ENCODE measurements at places on chromosomes 12 and 14.

DNA sequence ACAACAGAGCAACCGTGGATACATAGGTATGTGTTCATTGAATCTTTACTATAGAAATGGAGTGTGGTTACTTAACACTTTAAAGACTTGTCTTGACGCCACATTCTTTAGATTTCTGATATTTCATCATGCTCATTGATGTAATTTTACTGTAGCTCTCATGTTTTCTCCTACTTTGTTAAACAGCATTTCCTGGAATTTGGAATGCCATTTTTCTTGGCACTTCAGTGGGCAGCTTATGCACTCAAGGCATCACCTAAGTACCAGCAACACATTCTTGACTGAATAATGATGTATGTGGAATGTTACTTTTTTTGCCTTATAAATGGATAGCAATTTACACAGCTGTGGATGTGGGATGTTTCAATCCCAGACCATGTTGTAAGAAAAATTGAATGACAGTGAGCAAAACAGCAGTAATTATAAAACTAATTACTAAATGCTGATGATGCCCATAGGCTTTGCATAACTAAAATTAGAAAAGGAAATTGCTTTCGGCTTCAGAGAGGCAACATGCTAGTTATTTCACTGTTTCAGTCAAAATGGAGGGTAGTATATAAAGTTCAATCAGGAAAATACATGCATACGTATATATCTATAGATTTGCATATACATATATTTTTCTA, 298.5 kb downstream of the NPAS3 start:
- DNase-seq, result no peak

DNA sequence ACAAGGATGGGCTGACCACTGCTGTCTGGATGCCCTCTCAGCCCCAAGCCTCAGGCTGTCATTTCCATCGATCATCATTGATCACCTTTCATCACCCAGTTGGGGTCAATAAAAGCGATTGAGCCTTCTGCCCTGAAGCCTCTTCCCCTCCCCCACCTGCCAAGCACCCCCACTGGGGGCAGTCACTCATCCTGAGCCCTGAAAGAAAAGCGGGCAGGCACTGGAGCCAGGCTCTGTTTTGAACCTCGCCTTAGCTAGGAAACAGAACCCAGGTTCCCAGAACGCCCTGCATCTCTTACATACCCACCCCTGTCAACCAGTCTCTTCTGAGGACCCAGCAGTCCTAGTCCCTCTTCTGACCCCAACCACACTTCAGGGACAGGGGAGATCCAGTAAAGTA, 5.8 kb downstream of the SMUG1 start:
- no peak for DNase-seq

DNA sequence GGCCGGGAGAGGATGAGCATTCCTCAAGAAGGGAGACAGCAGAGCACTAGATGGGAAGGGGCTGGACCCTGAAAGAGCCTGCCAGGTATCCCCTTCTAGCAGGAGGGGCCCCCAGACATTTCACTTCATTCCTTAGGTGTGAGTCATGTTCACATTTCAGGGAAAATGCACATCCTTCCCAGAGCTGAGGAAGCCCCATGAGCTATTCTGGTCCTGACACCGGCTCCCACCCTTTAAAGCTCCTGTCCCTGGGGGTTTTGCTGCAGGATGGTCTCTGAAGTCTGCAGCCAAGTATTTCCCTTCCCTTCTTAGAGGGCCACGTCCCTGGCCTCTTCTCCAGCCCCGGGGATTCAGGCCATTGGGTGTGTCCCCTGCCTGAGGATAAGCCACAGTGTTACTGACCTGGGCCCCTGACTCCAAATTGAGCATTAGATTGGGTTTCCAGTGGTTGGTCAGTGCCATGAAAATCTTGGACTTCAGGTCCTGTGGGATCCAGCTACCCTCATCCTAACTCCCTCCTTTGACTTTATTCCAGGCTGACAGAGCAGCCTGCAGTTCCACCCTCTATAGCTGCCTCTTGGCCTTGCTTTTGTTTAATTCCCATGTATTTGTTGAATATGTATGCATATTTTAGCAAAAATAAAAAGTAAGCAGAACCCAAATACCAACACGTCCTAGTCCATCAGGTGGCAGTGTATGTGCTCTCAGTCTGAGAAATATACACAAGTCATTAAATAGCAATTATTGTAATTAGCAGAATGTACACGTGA, 267.1 kb downstream of the CACNA1C start:
- peak; percentile 69 for DNase-seq

- no peak for DNase-seq
Measured at GRCh38 chr12:105445249-105445648, 114.8 kb downstream of the C12orf75 start.

DNA sequence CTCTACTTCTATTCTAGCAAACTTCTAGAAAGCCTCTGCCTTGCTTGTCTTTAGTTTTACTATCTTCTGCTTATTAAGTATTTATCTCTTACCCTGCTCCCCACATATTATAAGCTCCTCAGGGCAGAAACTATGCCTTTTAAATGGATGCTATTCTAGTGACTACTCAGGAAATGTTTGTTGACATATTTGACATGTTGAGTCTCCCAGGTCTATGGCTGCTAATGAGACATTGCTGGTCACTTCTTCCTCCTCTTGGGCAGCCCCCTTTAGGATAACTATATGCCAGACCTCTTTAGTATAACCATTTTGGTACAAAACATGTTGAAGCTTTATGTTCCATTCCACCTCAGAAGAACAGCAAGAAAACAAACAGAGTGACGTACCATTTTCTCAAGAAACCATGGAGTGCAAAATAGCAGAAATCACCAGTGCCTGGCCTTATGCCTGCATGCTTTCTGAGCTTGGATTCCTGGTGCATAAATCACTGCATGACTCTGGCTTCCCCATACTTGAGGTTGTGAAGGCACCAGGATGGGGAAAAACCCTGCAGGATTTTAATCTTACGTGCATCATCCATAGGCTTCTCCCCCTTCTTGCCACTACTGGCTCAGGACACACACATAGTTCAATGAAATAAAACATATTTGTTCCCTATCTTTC, 202.6 kb downstream of the TMX1 start:
- peak; percentile 82 for DNase-seq

GRCh38 chr12:45357539-45358417, 141.9 kb downstream of the ANO6 start:
- DNase-seq, result peak; percentile 38

- no peak for DNase-seq
Measured at GRCh38 chr12:39752482-39753137, 133.0 kb upstream of the ABCD2 start.

- peak; percentile 58 for DNase-seq
Measured at GRCh38 chr14:68952531-68953195, 26.4 kb downstream of the ACTN1 start.

DNA sequence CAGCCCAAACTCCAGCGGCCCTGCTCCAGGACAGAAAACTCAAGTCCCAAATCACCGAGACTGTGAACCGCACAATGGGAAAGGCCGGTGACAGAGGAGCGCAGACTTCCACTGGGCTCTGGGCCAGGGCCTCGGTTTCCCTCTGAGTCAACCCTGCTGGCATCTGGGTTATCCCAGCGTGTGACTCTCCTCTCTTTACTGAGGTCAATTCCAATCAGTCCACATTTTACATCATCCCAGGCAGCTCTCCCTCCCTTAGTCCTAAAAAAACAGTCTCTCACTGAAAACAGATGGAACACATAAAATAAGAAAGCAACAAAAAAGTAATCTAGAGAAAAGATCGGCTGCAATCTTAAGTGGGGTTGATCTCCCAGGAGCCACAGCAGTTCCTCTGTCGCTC, 36.9 kb downstream of the ITPK1 start:
- peak; percentile 87 for DNase-seq

DNA sequence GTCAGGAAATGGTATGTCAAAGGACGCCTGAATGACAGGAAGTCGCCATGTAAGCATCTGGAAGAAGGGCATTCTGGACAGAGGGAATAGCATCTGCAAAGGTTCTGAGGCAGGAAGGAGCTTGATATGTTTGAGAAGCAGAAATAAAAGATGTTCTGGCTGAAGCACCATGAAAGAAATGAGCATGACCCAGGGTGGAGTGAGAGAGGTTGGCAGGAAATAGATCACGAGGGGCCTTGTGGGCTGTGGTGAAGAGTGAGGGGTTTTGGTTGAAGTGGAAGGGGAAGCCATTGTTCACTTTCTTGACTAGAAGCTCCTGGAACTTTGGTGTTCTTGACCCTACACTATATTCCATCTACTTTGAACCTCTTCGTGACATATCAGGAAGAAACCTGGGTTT, 99.4 kb upstream of the PARP11 start:
- no peak for DNase-seq

DNA sequence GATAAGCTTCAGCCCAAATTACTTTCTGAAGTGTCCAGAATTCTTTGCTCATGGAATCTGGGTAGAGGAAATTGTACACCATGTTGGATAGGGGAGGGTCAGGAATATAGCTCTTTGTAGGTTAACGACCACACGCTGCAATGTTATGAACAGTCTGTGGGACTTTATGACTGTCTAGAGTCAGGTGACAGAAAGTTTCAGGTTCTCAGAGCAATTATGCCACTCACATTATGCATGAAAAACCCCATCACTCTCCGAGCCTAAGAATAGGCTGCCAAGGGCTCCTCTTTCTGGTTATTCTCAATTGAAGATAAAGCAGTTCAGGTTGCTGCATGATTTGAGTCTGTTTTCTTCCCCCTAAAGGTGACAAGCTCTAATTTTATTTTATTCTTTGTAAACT, 430.9 kb downstream of the ATP23 start:
- DNase-seq, result no peak

GRCh38 chr12:109455706-109456105, 21.4 kb downstream of the KCTD10 start:
- no peak for DNase-seq

DNA sequence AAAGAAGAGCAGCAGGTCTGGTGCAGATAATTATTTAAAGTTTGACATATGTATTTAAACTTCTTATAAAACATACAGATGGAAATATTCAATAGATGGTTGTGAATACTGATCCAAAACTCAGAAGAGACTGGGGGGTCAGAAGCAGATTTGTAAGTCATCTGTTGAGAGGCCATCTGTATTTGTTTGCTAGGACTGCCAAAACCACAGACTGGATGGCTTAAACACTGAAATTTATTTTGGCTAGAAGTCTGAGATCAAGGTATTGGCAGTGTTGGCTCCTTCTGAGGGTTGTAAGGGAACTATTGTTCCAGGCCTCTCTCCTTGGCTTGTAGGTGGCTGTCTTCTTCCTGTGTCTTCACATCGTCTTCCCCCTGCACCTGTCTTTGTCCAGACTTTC, 153.9 kb downstream of the LRRK2 start:
- DNase-seq, result no peak

- DNase-seq, result no peak
Measured at GRCh38 chr12:14802721-14803010, 612 bp downstream of the WBP11 start.

GRCh38 chr14:55661029-55661428, 81.0 kb downstream of the KTN1 start:
- no peak for DNase-seq

DNA sequence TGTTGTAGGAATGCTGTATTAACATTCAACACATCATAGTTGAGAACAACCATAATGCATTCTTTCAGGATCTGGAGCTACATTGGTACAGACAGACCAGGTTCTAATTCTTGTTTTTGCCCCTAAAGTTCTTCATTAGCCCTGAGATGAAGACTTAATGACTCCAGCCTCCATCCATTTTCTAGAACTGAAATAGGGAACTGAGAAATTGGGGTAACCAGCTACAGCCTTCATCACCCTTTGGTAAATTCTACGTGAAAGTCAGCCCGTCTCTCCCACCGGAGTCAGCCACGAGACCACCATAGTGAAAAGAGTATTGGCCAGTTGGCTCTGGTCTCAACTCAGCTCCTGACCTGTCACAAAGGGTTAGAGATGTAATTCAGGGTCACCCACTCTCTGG, 164.0 kb downstream of the NUAK1 start:
- DNase-seq, result no peak

DNA sequence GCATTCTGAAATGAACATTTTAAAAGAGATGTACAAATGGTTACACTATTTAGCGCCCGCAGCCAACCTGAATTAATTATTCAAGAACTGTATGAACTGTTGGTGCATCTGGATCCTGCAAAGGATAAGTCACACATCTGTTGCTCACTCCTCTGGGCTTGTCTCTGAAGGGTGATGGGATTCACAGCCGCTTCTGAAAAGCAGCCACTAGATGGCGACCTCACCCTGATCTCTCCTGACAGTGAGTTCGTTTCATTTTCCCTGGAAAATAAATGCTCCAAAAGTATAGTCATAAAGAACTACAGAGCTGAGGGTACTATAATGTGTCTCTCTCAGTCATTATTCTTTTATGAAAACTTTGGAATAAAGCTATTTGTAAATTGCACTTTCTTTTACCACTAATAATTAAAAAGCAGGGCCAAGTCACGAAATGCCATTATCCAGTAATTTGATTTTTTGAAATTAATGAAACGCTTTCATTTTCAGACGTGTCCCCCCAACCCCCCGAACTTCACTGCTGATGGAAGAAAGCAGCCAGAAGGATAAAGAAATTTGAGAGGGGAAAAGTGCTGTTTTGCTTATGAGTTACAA, 789.6 kb downstream of the NRXN3 start:
- peak; percentile 85 for DNase-seq

DNA sequence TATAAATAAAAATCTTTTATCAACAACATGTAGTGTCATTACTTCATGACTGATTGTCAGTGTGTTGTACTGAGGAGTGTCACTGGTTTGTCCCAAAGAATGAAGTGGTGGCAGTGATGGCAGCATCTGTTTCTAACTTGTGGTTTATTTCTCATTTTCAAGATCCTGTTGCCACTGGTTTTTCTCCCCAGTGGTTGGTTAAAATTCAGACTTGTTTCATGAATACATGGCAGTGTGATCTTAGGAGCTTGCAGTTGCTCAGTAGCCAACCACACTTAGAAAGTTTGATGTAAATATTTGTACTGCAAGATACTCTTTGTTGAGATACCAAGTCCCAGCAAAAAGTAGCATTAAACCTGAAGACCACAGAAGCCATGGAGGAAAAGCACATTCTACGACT, 69.8 kb downstream of the PLEKHA5 start:
- DNase-seq, result no peak

DNA sequence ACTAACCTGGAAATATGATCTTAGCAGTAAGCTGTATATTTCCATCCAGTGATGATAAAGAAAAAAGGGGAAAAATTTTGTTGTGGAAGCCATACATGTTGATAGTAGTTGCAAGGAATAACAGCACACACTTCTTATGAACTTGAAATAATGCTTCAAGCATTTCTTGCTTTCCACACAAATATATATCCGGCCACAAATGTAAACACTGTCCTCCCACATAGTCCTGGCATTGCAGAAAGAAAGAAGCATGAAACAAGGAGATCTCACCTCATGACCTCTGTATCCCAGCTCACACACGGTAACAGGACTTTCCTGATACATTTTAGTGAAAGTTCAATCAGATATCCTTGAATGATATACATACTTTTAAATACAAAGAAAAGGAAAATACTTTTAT, 56.0 kb downstream of the LLPH start:
- no peak for DNase-seq
